ENCODE measurements at places on chromosomes 4 and X.

DNA sequence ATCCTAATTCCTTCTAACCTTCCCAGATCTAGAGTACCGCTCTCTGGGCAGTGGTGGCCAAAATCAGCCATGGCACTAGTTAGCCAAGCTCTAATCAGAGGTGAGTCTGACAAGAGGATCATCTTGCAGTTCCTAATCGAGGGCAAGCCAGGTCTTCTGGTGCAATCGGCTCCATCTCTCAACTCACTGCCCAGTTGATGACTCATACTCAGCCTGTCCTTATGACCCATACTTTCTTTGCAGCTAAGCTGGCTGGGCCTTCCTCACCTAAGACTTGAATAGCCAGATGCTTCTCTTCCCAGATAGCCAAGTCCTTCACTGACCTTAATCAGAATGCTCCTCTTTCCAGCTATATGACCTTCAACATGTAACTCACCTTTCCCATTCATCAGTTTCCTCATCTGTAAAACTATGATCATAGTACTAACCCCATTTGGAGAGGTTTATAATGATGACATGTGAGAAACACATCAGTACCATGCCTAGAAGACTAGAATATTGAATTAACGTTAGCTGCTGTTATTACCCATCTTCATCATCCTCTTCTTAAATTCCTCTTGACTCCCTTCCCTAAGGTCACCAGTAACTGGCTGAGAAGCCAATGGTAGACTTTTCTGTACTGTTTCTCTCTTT, 57.1 kb downstream of the RELL1 start:
- DNase-seq = no peak

GRCh38 chrX:125532411-125533089, 212.9 kb downstream of the TEX13C start:
- DNase-seq = no peak

GRCh38 chrX:135541351-135541750, 20.9 kb downstream of the INTS6L start:
- DNase-seq = no peak

- DNase-seq = no peak
Observed at GRCh38 chr4:41141900-41142299, 72.4 kb downstream of the APBB2 start.

DNA sequence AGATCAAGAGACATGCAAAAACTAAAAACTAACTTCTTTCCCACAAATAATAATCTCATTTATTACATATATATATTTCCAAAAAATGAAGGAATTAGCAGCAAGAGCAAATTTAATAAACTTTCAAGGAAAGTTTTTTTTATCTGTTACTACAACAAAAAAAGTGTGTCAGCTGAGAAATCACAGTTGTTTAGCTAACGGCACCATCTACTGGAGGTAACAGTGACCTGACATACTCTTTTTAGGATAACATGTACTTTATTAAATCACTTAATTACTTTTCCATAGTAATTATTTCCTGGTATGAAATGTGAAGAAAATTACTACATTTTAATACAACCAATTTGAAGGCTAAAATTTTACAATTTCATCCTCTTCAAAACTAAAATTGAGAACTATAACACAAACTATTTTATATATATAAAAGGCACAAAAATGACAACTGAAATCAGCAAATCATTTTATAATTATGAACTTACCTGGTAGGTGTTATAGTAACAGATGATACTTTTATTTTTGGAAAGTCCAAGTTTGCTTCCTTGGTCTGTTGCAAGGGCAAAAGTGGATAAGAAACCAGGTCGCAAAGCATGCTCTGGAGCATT, 9.1 kb downstream of the LAMTOR3 start:
- DNase-seq = peak; percentile 2

DNA sequence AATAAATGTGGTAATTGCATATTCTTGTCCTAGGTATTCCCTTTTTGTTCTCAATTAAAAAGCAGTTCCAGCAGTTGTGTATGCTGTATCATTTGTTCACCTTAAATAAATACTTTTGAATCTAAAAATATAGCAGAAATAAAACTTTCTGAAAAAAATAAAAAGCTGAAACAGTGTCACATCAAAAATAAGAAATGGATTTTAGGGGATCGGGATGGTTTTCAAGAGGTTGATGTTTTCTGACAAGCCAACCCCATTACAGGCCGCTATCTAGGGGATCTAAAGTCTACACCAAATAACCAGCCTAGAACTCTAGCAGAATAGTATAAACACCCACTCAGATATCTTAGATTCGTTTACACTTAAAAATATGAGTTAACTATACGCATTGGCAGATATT, 95.4 kb upstream of the MAML3 start:
- no peak for DNase-seq

DNA sequence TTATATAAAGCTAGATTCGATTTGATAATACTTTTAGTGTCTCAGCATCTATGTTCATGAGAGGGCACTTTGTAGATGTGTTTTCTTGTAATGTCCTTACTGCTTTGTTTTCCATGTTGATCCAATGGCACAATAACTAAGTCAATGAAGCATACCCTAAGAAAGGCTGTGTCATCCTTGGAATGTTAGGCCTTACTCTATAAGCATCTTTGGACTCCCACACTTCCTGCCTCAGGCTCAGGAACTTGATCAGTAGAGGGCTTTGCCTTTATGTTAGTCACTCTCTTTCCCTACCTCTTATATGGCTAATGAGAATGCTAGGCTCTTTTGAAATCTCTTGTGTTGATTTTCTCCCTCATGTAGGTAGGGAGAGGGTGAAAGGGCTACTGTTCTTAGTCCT, 33.2 kb upstream of the EDA2R start:
- no peak for DNase-seq

- DNase-seq = no peak
Observed at GRCh38 chr4:186624951-186625350, 69.6 kb upstream of the MTNR1A start.

DNA sequence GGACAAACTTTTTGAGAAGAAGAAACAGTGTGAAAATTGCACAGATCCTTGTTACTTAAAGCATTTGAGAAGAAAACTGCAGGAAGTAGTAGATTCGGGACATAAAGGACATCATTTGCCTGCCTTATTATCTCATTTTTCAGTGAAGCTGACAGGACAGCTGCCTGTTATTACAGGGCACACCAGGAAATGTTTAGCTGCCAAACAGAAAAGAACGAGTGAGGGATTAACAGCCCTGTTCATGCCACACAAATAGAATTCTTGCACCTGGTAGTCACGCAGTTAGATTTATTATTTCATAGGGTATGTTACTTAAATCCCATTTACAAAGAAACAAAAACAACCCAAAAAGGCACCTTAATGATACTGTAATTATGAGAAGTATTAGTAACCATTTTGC, 100.6 kb downstream of the CHIC2 start:
- no peak for DNase-seq

GRCh38 chr4:151267822-151268535, 9.0 kb upstream of the PRSS48 start:
- DNase-seq = no peak

GRCh38 chr4:147855571-147856009, 123.7 kb downstream of the ARHGAP10 start:
- no peak for DNase-seq

DNA sequence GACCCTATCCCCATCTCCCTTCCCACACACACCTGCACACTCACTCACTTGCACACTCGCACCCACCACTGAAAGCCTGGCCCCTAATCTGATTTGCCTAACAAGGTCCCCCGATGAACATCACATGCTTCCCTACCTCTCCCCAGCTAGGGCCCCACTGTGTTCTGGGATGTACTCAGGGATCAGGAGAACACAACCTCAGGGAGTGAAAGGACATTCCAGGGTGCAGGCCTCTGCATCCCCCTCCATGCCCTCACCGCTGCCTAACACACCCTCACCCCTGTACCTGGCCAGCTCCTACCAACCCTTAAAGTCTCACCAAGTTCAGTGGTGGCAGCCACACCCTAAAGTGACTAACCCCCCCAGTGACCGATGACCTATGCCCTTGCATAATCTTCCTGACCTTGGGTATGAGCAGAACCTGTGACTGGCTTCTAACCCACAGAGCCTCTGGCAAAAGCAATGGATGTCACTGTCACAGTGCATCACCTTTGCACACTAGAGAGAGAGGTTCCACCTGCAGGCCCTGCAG, 2.4 kb upstream of the AFAP1 start:
- DNase-seq = no peak

GRCh38 chr4:8559524-8560264, 20.5 kb upstream of the GPR78 start:
- DNase-seq = no peak

DNA sequence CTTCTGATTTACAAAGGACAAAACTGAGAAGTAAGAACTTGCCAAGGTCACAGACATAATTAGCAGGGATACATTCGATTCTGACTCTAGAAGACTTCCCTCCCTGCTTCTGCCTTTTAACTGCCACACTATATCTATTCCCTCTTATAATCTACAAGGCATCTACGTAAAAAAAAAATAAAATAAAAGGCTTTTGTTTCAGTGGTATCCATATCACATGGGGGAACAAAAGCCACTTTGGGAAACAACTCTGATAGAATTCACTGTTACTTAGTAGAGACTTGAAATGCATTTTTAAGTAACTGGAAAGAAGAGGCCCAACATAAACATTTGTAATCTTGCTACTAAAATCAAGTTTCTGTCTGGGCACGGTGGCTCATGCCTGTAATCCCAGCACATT, 247.2 kb downstream of the SCFD2 start:
- DNase-seq = no peak

DNA sequence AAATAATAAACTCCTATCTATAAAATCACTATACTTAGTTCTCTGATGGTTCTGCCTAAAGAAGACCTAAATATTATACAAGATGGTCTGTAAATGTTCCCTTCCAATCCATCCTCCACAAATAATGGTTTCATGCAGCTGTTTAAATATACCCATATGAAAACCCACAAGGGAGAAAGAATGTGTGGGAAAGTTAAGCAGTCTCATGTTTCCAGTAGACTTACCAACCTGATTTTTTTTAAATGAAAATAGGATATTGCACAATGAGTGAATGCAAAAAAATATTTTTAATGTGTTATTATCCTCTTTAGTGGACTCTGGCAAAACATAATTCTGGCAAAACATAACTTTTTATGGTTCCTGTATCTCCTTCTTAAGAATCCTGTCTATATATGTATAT, 23.3 kb downstream of the CAMK2D start:
- no peak for DNase-seq

DNA sequence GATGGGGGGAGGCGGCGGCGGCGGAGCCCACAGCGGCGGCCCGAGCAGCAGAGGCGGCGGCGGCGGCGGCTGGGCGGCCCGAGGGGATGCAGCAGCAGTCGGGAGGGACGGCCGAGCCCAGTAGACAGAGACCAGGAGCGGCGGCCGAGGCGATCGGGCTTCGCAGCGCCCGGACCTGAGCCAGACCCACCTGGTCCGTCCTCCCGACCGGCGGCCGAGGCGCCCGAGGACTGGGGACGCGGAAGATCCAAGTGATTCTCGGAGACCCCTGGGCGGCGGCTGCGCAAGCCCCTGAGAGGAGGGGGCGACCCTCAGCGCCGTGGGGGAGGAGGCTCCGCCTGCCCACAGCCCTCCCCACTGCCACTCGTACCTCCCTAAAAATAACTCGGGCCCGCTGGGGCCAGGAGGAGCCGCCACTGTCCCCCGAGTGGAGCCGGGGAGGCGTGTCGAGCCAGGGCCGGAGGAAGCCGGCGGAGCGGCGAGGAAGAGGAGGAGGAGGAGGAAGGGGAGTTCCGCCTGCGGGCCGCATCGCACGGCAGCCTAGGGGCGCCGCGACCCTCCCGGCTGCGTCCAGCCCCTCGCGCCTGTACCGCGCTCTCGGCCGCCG, 608 bp downstream of the RAPGEF2 start:
- no peak for DNase-seq

DNA sequence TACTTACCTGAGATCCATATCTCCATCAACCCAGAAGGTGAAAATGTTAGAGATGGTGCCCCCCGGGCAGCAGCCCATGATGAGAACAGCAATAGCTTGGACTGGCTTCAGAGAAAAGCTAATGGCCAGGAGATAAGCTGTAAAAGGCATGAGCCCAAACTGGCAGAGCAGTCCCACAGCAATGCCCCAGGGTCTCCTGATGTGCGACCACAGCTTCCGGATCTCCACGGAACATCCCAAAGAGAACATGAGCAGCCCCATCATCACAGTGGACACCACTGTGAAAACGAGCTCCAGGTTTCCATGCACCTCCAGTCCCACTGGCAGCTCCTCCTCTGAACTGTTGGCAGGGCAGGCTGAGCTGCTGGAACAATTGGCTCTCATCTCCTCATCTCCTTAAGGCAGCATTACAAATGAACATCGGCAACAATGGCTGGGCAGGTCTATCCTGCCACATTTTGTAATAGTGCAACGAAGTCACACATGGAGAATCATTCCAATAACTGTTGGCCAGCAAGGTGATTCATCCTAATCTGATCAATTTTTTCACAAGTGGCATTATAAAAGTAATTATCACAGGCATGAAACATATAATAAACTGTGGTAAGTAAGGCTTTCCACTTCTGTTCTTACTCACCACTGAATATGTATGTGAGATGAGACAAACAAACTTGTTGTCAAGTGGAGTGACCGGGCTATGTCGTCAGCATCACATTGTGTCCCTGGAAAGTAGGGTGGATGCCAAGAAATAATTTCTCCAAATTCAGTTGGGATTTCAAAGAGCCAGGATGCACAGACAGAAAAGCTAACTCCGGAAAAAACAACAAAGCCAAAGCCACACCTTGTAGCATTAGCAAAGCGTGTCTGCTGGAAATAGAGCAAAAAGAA, at the start of gene SLC10A6:
Gene SLC10A6, minus strand, starts transcription at position 653 of the 888 bp plus-strand sequence. Its CDS starts 269 bp downstream, at position 384.
- DNase-seq = no peak

GRCh38 chr4:94669672-94670664, 87.8 kb upstream of the BMPR1B start:
- DNase-seq = no peak

DNA sequence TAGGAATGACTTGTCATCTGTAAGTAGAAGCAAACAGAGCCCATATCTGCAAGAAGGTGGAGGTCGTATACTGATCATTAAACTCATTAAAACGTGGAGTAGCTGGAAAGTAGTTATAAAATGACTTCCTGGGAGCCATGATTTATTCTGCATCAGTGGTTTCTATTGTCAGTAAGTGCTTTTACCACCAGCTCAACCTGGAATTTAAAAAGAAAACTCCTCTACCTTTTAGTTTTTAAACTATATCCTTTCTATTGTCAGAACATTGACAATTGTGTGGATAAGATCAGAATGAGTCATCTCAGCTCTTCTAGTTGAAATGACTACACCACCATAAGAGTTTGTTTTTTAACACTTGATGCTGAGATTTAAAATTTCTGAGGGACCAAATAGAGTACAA, 651.2 kb upstream of the GALNT7 start:
- no peak for DNase-seq

DNA sequence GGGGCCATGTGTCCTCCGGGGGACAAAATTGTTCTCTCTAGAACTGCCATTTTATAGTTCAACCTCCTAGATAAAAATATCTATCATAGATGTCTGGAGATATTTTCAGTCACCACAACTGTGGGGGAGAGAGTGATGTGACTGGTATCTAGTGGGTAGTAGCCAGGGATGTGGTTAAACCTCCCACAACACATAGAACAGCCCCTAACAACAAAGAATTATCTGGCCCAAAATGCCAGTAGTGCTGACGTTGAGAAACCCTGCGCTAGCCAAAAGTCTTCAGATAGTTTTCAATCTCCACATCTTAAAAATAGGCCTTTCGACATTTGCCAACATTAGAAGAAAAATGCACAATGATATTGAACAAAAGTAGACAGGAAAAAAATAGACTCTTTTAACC, 19.0 kb upstream of the SUPT20HL2 start:
- DNase-seq = no peak

Measured in NCI-H748 treated with DMSO at 0.1 percent for 48 hours (cell line).